ENCODE measurements at places on chromosomes 7 and 10.

DNA sequence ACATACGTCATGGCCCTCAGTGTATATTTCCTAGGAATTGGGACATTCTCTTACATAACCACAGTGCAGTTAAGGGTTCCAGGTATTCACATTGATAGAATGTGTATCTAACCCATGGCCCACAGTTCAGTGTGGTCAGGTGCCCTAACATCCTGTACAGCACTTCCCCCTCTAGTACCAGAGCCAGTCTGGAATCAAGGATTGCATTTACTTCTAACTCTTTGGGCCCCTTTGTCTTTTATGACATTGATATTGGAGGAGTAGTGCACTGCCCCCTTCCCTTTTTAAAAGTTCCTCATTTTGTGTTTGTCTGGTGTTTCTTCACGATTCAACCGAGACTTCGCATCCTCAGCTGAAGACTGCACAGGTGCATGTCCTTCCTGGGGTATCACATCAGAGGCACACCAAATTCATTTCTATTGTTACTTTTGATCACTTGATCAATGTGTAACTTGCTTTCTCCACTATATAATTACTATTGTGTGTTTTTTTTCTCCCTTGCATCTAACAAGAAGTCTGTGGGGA is 22.4 kb upstream of the NPFFR1 start:
- DNase-seq, result no peak

GRCh38 chr10:113132591-113133121 is 182.6 kb downstream of the TCF7L2 start:
- no peak for DNase-seq

GRCh38 chr10:122310311-122311050 is 39.4 kb downstream of the BTBD16 start:
- DNase-seq, result no peak

DNA sequence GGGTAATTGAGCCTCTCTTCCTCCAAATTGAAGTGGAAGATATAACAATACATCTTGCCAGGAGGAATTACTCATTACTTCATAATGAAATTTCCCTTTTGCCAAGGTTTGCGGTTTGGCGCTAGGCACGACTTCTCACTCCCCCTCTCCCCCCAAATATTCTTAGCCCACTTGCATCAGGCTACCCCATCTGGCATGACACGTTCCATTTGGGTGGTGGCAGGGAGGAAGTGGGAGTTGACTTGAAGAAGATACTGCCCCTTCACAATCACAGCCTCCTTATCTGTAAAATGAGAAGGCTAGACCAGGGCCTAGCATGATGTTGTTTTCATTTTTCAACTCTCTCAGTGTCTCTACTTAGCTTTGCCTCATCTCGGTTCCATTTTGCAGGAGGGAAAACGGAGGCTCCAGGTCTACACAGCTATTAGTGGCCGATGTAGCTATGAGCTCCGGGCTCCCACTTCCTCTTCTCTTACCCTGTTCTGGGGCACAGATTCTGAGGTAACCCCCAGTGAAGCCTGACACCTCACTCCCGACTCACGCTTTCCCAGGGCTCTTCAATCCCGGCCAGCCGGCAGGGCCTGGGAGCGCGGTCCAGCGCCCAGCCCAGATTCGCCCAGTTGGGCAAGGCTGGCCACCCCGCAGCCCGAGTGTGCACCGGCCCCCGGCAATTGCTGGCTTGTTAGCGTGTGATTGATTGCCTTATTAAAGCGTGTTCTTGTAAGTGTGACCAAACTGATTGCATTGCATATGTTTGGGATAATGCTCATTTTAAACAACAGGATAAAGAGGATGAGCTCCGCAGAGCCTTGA is 6.5 kb downstream of the EVX1 start:
- no peak for DNase-seq

DNA sequence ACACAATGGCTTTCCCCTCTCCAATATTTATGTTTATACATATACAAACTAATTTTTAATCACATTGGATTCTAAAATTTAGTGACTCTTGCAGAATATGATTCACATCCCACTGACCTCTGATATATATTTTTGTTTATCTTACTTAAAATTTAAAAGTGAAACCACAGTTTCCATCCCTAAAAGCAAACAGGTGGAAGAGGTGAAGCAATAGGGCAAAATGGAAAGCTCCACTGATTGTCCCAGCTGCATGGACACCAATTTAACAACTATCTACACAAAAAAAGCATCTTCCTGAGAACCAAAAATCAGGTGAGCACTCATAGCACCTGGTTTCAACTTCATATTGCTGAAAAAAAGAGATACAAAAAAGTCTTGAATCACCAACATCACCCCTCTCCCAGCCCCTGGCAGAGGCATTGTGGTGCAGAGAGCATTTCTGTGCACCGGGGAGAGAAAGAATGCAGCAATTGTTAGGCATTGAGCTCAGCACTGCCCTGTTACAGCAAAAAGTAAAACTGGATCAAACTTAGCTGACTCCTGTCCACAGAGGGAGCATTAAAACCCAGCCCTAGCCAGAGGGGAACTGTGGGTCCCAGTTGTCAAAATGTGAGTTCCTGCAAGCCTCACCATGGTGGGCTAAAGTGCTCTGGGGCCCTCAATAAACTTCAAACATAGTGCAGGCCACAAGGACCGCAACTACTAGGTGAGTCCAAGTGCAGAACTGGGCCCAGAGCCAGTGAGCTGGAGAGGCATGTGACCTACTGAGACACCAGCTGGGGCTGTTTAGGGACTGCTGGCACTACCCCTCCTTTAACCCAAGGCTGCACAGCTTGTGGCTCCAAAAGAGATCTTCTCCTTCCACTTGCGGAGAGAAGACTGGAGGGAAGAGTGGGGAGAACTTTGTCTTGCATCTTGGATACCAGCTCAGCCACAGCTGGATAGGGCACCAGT is 92.1 kb downstream of the SIRT1 start:
- no peak for DNase-seq

- DNase-seq, result no peak
These were observed 49.8 kb downstream of the PLCE1 start for GRCh38 chr10:94043431-94043990.
